Fibroblast of mammary gland (primary cell): ENCODE measurements at places on chromosomes 3 and 15.

GRCh38 chr3:13069495-13069894, 3.7 kb downstream of the IQSEC1 start:
- DNase-seq = no peak

DNA sequence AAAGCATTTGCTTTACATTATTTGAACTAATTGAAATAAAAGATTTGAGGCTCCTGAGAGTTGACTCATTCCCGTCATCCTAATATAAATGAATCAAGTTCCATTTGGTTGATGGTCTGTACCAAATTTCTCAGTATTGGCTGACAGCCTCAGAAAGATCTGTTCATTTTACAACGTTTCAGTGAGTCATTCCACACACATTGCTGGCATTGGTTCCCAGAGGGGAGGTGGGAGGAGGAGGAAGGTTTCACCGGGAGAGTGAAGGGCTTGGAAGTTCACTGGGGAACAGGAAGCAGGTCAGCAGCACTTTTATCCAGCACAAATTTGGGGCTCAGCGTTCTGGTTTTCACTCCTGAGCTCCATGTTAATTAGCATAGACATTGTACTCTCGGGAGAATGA, 176.7 kb upstream of the CADPS start:
- peak; percentile 94 for DNase-seq

DNA sequence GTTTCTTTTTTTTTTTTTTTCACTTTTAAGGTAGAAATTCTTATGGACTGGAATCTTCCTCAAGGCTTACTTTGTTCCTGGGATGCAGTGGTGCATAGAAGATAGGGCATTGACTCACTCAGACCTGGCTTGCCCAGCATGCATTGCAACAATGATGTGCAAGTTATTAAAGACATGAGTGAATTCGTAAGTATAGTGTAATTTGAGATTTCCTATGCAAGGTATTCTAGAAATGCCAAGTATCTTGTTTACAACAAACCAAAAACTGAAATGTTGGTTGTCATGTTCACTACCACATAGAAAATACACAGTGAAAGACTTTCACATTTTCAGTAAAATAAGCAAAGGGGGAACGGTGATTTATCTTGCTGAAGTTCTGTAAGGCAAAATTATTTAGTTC, 56.5 kb upstream of the FNDC3B start:
- DNase-seq = peak; percentile 59

GRCh38 chr3:121483290-121483689, 62.5 kb downstream of the POLQ start:
- peak; percentile 25 for DNase-seq

- DNase-seq = no peak
These were observed 34.1 kb downstream of the PTPN9 start for GRCh38 chr15:75545064-75545463.

DNA sequence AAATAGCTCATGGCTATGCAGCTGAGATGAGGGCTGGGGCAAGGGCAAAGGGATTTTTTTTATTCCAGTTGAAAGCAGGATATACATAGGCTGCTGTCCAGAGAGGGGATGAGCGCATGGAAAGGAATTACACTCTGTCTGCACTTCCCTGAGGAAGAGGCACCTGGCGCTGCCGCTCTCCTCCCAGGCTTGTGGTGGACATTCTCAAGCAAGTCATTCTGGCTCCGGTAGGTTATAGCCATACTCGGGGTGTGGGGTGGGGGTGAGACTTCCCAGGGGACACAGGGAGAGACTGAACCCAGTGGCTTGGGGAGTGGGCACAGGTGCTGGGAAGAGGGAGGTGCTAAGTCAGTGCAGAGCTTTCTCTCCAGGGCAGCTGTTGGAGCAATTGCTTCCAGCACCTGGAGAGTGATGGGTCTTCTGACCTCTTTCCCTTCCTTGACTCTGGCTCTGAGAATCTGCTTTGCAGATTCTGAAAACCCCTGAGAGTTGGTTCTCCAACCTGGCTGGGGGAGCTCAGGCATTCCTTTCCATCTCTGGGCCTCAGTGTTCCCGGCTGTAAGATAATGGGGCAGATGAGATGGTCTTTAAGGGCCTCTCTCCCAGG, 24.3 kb downstream of the CYP8B1 start:
- DNase-seq = no peak

DNA sequence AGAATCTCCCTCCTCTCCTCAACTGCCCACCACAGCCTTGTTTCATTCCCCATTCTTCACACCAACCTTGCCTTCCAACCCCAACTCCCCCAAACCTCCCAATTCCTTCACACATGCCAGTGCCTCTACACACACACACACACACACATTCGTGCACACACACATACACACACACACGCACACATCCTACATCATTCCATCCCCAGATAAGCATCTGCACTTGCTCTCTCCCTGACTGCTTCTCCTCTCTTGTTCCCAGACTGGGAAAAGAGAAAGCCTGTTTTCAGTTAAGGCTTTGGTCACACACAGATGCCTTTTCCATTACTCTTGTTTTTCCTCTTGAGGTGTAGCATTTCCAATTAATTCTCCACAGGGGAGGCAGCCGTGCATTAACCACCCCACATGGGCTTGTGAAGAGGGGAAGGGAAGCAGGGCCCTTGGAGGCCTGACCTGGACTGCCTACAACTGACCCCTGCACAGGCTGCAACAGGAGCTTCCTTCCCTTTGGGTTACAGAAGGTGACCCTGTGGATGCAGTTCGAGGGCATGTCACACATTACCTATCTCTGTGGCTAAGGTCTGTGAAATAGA, 32.0 kb upstream of the BOC start:
- DNase-seq = no peak

- no peak for DNase-seq
These were observed 53.3 kb upstream of the GLCE start for GRCh38 chr15:69107025-69107620.

DNA sequence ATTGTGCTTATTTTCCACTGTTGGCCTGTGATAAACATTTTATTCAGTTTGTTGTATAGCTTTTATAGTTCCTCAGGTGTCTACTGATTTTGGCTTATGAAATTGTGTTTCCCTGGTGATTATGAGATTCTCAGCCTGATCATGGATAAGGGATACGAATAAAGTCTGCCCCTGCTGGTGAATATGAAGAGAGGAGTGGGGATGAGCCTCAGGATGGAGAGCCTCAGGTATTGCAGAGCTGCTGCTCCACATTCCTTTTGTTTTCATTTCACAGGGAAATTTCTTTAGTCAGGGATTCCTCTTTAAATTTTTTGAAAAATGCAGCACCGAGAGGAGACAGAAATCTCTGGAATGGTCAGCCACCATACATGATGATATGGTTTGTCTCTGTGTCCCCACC, 14.7 kb upstream of the RAB6B start:
- DNase-seq = no peak

DNA sequence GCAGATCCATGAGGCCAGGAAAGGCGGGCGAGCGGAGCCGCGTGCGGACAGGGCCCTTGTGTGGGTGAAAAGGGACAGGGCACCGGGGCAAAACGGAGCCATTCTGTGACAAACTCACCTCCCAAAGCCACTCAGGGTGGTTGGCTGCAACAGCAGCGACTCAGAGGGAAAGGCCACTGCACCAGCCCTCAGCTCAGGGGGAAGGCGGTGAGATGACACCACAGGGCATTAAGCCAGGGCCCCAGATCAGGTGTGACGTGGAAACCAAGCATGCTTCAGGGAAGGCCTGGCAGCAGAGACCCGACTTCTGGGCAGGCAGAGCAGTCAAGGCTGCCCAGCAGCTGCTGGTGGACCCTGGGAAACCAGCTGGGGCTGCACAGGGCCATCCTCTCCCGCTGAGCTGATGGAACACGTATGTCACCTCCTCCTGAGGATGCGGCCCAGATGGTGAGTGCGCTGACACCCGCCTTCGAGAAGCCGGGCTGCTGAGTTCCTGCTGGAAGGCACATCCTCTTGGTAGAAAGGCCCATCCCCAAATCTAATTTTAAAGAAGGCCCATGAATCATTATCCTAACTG, 82.3 kb downstream of the CHSY1 start:
- peak; percentile 50 for DNase-seq
